DMS79 treated with DMSO at 0.1 percent for 48 hours (cell line): ENCODE measurements at places on chromosomes 13 and 19.
A peak's percentile ranks its signal among the peaks of the same experiment; 100 is the strongest.

- DNase-seq = no peak
Observed at GRCh38 chr13:55577082-55577846, 1563.5 kb upstream of the PRR20A start.

DNA sequence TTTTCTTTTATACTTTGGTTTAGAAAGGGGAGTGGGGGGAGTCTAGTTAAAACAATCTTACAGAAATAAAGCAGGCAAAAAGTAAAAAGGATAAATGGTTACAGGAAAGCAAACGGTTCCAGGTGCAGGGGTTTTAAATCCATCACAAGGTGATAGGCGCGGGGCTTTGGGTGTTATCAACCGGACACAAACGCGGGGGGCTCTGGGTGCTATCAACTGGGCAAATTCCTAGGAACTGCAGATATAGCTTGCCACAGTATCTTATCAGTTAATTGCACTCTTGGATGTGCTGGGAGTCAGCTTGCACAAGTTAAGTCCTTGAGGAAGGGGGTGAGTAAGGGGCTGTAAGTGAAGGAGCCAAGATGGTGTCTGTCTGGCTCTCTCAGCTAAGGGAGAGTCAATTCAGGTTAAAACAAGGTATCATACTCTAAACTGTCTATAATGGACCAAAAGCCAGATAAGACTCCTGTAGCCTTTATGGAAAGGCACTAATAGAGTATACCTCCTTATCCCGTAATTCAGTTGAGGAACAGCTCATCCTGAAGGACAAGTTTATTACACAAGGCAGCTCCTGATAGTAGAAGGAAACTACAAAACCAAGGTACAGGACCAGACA is 32.6 kb upstream of the ZSCAN5A start:
- no peak for DNase-seq

GRCh38 chr13:69935043-69935442 is 172.6 kb upstream of the ATXN8OS start:
- DNase-seq = no peak

DNA sequence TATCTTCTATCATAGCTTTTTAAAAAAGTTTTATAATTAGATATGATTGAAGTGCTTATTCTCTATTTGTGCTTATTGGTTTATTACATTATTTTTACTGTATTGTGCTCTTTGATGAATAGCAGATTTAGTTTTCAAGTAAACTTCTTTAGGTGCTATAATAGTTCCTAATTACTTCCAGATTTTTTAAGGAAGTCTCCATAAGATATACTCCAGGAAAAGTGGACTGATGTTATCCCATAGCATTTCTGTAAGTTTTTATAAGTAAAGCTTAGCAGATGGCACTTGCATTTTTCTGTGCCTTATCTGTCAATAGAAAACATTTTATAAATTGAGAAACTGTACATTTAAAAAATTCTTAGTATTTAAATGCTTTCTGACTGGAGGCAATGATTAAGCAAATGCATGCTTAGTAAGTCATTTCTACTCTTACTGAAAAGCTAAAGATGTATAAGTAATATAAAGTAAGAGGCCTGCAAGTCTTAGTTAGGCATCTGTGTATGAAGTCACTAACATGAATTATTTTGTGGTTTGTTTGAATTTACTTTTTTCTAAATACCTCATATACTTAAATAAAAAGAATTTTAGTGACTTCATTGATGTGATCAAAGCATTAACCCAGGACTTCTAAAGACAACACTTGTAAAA is 182.8 kb downstream of the MAB21L1 start:
- DNase-seq = no peak

DNA sequence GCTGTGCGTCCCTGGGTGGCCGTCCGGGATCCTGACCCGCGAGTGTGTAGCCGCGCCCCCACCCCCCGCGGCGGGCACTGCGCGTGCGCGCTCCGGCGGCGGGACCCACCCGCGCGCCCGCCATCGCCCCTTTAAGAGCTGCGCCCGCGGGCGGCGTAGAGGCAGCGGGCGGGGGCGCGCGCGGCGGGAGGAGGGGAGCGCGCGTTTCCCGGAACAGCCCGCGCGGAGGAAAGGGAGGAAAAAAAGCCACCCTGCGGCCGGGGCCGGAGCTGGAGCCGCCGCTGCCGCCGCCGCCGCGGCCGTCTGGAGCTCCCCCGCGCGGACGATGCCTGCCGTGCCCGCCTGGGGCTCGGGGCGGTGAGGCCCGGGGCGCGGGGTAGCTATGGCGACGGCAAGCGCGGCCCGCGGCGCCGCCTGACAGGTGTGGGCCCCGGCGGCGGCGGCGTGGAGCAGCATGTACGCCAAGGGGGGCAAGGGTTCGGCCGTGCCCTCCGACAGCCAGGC is at the start of gene SSBP4:
Gene SSBP4, plus strand, starts transcription at position 204 of the 504 bp plus-strand sequence. Its CDS starts 251 bp downstream, at position 455.
- DNase-seq = peak; percentile 71

GRCh38 chr13:53142306-53142705 is 113.7 kb downstream of the OLFM4 start:
- DNase-seq = no peak

DNA sequence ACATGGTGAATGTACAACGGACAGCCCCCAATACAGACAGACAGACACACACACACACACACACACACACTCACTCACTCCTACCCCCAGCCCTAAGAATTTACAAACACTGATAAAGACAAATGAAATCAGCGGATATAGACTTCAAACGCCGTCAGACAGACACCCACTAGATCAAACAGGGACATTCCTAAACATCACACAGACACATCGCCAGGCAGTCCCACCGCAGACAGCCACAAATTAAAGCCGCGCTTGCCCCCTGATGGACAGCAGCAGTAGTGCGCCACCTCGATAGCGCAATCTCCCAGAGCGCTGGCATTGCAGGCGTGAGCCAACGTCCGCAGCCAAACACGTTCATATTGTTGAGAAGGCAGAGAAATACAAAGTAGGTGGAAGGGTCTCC is 24.7 kb upstream of the ADGRE1 start:
- peak; percentile 50 for DNase-seq

DNA sequence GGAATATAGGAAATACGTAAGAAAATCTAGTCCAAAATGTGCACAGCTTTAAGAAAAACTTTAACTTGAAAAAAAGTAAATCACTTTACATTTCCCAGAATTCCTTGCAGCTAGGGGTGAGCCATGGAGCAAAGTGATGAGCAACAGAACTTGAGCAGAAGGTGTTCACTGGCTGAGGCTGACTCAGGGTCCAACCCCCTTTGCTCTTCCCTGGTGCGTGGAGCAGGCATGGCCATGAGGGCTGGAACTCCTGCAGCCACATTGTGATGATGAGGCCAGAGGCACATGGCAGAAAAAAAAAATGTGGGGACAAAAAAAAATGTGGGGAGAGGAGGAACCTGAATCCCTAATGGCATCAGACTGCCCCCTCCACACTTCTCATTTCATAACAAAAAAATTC is 9.9 kb upstream of the PLA2G4C start:
- no peak for DNase-seq

DNA sequence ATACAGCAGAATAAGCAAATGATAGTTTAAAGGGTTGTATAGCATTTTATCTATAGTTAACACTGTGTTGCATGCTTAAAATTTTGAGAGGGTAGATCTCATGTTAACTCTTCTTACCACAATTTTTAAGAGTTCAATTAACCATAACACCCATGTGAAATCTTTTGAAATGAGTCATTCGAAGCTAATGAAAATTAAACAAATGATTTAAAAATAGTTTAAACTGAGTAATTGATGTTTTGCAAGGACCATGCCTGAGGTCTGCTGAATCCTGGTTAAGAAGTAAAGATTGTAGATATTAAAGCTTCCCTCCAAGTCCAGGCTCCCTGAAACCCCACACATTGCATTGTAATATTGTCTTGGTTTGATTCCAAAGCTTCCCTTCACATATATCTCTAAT is 176.7 kb upstream of the RNF113B start:
- peak; percentile 51 for DNase-seq

DNA sequence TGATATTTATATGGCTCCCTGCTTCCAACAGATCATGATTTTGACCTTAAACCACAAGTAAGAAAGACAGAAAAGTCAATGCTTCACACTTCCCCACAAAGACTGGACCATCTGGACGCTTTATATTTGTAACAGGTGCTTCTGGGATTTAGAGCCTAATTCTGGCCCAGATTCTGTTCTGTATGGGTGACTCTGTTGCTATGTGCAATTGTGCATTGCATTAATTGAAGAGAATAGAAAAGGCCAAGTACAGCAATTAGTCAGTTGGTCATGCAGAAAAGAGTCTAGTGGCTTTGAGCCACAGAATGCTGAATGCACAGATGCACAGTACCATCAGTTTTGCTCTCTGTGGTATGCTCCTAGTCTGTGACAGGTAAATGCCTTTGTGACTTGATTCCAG is 657.4 kb upstream of the ATXN8OS start:
- DNase-seq = peak; percentile 37

DNA sequence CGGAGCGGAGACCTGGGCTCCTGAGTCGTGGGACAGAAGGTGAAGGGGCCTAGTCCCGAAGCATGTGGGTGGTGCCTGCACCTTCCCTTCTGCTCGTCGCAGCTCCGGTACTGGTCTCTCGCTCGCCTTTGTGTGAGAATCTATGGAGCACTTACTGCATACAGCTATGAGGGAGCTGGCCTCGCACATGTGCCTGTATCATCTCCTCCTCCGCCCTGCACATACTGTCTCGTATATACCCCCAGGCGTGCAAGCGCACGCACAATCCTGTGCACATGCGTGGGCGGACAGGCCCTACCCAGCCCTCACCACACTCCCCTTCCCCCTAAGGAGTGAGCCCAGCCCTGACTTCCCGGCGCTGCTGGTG is 8.7 kb downstream of the PIK3R2 start:
- DNase-seq = no peak

GRCh38 chr19:55437410-55437809 is 5.7 kb downstream of the SHISA7 start:
- DNase-seq = peak; percentile 71

GRCh38 chr13:110317496-110318195 is 10.6 kb downstream of the COL4A2 start:
- no peak for DNase-seq

- no peak for DNase-seq
Observed at GRCh38 chr19:5125797-5126497, 157.0 kb downstream of the KDM4B start.

DNA sequence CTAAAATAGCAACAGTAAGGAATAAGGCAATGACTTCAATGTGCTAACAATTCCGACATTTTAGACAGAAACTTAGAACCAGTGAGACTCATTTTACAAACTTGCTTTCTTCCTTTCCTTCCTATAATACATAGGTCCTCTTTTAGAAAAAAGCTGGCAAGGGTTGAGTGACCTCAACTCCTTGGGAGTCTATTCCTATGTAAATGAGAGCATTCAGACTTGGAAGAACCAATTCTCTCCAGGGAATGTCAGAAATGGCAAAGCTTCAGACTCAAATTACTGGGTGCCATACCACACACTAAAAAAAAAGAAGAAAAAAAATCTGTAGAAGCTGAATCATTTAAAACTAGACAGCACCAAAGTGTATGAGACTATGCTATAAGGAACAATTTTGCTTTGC is 1328.2 kb downstream of the OLFM4 start:
- DNase-seq = no peak

GRCh38 chr13:106038752-106039151 is 496.7 kb downstream of the EFNB2 start:
- no peak for DNase-seq

- no peak for DNase-seq
Observed at GRCh38 chr13:64866331-64866730, 2363.8 kb downstream of the PCDH9 start.

DNA sequence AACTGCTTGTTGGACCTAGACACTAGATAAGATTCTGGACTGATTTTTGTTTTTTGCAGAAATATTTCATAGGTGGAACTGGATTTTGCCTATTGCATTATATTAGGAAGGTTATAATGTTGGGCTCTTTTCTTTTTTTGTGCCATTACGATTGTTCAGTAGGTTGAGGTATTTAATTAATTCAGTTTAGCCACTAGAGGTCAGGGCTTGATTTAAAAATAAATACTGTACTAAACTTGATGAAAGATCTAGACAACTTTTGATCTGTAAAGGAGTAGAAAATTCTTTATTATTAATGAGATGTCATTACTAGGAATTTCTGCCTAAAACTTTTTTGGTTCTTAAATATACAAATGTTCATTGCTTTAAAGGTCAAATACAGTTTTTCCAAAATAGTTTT is 15.2 kb upstream of the SUPT20H start:
- peak; percentile 35 for DNase-seq

- no peak for DNase-seq
Observed at GRCh38 chr19:46225558-46226004, 4.0 kb upstream of the IGFL1 start.

GRCh38 chr19:41570639-41571112 is 5.3 kb upstream of the CEACAM21 start:
- peak; percentile 76 for DNase-seq

DNA sequence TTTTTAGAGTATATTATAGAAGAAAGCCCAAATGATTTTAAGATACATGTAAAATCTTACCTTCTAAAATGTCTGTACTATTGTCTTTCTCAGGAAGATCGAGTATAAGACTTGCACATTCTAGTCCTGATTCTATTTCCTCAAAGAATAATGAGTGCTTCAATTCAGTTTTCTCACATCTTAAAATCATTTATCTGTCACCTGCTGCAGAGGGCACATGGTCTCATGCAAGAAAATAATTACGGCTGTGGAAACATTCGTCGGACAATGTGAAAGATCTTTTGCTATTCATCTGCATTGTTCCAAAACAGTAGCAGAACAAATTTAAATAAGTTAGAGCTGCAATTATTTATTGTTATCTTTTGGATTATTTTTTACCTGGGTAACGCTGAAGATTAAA is 1403.5 kb downstream of the PCDH9 start:
- no peak for DNase-seq

GRCh38 chr13:59776924-59777690 is 386.6 kb downstream of the DIAPH3 start:
- DNase-seq = no peak

- peak; percentile 41 for DNase-seq
Observed at GRCh38 chr19:33463199-33463598, 58.4 kb downstream of the PEPD start.
